Stimulated activated CD4-positive, alpha-beta T cell treated with anti-CD3 and anti-CD28 coated beads, TNF-alpha, amount 100 ng/mL, for 4 hours (primary cell): ENCODE measurements at places on chromosomes 11 and 22.

DNA sequence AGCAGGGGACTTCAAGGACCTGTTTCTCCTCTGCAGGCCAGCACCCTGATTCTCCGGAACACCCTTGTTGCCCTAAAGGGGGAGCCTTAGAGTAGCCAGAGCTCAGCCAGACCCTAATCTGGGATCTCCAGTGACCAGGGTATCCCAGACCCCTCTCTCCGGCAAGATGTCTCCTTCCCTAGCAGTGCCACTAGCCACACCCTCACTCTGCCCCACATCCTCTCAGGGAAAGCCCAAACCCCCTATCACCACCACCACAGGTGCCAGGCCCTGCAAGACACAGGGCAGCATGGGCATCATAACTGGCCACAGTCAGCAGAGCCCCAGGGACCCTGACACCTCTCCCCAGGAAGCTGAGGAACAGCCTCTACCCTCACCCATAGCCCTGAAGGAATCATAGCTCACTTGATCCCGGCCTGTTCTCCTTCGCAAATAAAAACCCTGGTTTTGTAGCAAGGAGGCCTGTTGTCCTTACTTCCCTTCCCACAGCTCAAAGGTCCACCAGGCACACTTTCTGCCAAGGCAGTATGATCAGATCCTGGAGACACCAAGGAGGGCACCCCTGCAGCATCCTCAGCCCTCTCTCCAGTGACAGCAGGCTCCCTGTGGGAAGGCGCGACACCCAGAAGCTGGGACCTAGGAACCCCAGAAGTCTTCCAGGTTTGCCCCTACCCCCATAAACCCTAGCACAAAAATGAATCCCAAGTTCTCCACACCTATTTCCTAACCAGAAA is 4.6 kb downstream of the CFL1 start:
- no peak for DNase-seq

DNA sequence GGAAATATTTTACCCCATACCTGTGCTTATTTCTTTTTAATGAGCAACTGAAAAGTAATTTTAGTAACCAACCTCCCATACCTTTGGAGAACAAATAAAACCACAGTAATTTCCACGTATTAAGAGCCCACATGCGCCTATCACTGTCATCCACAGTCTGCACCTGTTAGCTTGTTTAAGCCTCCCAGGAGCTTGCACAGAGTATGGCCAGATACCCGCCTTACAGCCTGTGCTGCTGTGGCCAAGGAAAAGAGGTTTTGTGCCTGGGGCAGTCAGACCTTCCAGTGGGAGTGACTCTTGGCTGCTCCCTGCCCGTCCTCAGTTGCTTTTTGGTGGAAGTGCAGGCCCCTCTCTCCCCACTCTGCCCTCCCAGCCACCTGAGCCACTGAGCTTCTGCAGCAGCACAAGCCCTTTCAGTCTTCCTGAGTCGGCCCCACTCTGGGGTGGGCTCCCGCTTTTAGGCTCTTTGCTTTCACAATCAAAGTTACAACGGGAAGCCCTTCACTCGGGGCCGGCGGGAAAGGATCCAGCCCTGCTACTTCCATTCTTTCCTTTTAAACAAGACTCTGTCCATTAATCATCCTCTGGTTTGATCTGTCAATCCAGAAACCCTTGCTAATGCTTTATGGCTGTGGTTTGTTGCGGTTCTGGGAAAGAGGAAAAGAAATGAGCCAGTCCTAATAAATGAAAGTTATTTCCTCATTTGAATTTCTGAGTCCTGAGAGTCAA is 308.8 kb downstream of the TBC1D22A start:
- no peak for DNase-seq

GRCh38 chr22:47816121-47816862 is 1053.8 kb downstream of the TBC1D22A start:
- no peak for DNase-seq

- DNase-seq, result no peak
These were observed 17.6 kb upstream of the LMO1 start for GRCh38 chr11:8281266-8281665.

GRCh38 chr11:82634091-82634490 is 99.6 kb downstream of the FAM181B start:
- no peak for DNase-seq

DNA sequence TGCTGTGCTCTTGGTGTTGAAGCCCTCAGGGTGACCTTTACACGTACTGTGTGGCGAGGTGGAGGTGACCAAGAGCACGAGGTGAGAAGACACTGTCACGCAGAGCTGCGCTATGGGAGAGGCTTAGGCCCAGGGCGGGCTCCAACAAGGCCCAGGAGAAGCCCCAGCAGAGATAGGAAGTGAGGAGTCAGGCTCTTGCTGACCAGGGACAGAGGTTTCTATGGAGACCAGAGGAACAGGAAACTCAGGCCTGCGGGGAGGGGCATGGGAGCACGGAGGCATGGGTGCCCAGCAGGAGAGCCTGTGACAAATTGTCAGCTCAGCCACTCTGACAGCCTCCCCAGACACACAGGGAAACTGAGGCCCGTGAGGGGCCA is 15.8 kb downstream of the DGKZ start:
- DNase-seq, result no peak

DNA sequence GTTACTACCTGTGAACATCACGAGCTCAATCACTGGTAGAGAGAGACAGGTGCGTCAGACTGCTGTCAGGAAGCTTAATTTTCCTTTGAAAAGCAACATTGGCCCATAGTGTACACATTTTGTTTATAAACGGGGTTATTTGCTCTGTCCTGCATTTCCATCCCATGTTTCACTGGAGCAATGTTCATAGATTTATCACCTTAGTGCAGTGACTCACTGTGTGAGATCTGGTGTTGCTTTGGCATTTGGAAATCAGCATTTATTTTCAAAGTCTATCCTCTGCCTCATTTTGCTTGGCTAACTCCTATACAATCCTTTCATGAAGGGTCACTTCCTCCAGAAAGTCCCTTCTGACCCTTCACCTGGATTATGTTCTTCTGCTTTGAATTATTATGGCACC is 529.1 kb downstream of the NELL1 start:
- no peak for DNase-seq

- DNase-seq, result no peak
These were observed 16.3 kb upstream of the PANX1 start for GRCh38 chr11:94112206-94112953.

DNA sequence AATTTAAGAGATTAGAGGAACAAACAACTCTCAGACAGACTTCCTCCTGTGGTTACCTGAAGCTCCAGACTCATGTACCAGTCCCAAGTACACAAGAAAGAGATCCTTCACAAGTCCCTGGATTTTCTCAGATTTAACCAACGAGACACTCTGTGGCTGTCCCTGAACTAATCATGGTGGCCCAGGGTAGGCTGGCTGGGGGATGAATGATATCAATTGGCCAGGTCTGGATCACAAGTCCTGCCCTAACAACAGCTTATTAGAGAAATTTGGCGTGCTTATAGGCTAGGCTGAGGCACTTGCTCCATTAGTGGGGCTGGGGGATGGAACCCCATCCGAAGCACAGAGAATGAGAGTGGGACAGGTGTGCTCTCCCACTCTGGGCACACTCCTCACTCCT is 22.1 kb downstream of the HEPHL1 start:
- DNase-seq, result no peak

DNA sequence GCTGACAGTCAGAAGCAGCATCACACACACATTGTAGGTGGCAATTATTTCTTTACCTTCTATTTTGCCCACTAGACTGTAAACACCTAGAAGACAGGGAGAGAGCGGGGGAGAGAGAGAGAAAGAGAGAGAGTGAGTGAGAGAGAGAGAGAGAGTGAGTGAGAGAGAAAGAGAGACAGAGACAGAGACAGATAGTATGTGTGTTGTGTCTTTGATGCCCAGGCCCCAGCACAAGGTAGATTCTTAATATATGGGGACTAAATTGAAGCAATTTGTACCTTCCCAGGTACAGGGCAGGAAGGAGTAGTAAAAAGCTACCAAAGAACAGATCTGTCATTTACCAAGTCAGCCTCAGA is 163.7 kb downstream of the PKNOX2 start:
- DNase-seq, result no peak
